ENCODE measurements at places on chromosomes 5 and 9. TPM values are rescaled to one million over a fixed set of nuclear protein-coding genes. Genes with fewer than 3 reads are reported as not detected.

PGM5 gene
- not detected for polyA plus RNA-seq

IRF1 gene
- 237 TPM for polyA plus RNA-seq

FREM1 gene
- not detected for polyA plus RNA-seq

DNA sequence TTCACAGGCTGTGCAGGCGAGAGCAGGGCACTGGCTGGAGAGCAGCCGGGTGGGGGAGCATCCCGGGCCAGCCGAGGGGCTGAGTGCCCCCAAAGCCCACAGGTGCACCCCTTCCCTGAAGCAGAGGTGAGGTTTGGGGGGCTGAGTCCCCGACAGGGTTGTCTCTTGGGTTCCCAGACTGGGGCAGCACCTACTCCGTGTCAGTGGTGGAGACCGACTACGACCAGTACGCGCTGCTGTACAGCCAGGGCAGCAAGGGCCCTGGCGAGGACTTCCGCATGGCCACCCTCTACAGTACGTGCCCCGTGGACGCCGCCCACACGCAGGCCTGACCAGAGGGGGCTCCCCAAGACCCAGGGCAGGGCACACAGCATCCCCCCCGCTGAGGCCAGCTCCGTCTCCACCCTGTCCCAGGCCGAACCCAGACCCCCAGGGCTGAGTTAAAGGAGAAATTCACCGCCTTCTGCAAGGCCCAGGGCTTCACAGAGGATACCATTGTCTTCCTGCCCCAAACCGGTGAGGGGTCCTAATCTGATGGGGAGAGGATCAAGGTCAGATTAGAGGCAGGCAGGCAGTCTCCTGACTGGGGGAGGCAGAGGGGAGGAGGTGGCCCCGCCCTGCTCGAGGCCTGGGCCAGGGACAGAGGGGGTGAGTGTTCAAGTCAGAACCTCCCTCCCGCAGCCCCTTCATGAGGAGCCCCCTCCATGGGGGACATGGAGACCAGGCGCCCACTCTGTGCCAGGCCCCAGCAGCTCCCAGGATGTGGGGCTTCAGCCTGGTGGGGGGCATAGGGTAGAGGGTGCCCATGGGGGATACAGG, 2.7 kb downstream of the PTGDS start:
- no peak overlapping the region for H3K4me3 ChIP-seq
- H3K4me1 ChIP-seq: peaks cover 26% of the 10 kb centered on the region
- H3K27ac ChIP-seq: no peak overlapping the region
- DNase-seq: no peak
- peaks cover 5% of the 10 kb centered on the region for H3K27me3 ChIP-seq
- no peaks in the 10 kb centered on the region for H3K36me3 ChIP-seq

- H3K27me3 ChIP-seq: no peaks in the 10 kb centered on the region
- no peaks in the 10 kb centered on the region for H3K36me3 ChIP-seq
- no peak for DNase-seq
- no peak overlapping the region for H3K4me3 ChIP-seq
Observed at GRCh38 chr5:393846-394275, 49.1 kb upstream of the EXOC3 start.

DNA sequence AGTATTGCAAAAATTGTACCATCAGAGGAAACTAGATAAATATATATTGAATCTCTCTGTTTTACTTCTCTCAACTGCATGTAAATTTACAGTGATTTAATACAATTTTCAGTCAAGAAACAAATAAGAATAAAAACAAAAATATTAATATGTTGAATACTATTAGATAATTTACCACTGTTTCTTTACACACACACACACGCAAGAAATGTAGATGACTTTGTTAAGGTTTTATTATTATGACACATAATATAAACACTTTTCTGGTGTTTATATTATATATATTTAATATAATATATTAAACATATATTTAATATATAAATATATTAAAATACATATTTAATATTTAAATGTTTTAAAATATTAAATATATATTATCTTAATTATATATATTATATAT, 814.3 kb upstream of the CDH10 start:
- no peaks in the 10 kb centered on the region for H3K36me3 ChIP-seq
- H3K4me1 ChIP-seq: no peaks in the 10 kb centered on the region
- no peak overlapping the region for H3K4me3 ChIP-seq
- DNase-seq: no peak

FGFR4 gene
- not detected for polyA plus RNA-seq

DNA sequence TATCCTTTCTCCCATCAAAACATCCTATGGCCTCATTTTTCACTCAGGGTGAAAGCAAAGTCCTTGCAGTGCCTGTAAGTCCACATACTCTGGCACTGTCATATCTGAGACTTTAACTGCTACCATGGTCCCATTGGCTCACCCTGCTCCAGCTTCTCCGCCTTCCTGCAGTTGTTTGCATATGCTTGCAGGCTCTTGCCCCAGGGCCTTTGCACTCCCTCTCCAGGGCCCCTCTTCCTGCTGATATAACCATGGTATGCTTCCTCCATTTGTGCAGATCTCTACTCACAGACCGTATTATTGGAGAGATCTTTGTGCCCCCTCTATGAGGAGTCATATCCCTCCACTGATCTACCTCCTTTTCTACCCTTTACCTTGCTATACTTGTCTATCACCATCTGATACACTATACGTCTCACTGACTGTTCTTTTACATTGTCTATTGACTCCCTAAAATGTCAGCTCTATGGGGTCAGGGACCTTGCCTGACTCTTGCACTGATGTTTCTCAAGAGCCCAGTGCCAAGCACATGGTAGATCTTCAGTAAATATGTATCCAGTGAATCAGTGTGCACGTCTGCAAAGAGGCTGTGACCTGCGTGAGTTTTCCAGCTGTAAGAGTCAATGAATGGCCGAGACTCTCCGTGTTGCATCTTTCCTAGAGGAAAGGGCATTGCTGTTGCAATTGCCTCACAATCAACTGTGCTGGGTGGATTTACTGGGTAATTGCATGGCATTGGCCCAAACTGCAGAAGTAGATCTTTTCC, 81.7 kb upstream of the CPEB4 start:
- H3K27me3 ChIP-seq: no peaks in the 10 kb centered on the region
- DNase-seq: no peak

GRCh38 chr5:158648631-158649030, 451.1 kb downstream of the EBF1 start:
- DNase-seq: no peak
- no peak overlapping the region for H3K4me3 ChIP-seq
- H3K36me3 ChIP-seq: no peaks in the 10 kb centered on the region
- no peaks in the 10 kb centered on the region for H3K4me1 ChIP-seq
- H3K27me3 ChIP-seq: peaks cover 3% of the 10 kb centered on the region
- H3K27ac ChIP-seq: no peak overlapping the region

DNA sequence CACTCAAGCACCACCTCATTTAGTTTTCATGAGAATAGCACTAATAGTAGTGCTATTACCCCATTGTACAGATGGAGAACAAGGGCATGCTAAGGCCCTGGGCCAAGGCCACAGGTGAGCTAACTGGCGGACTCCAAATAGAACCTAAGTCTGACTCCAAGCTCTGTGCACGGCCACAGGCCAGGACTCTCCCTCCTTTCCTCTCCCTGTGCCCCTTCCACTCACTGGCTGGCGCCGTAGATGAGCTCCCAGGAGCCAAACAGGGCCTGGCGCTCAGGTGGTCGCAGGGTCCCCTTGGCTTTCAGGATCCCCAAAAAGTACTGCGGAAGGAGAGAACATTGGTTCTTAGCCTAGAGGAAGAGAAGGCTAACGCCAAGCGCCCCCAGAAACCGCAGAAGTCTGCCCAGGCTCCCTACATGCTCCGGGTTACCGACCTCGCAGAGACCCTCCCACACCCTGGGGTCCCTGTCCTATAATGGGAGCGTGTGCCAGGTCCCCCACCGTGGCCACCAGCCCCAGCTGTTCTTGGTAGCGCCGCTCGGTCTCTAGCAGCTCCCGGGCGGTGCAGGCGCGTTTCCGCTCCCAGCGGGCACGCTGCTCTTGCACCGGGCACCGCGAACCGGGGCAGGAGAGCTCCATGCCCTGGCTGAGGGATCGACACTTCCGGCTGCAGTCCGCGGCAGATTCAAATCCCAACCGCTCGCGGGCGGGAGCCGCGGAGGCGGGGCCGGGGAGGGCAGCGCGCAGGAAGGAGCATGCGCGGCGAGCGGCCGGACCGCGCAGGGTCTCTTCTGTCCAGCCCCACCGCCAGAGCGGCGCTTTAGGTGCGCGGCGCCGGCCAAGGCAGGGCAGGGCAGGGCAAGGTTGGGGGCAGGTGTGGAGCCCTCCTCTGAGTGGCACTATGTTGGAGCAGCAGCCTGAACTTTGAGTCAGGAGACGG, at the start of gene ARHGEF39:
ARHGEF39 (minus strand) TSS at position 665 of the 940 bp plus-strand sequence; CDS start at position 639, 26 bp downstream.
- H3K27ac ChIP-seq: peak within 1 kb of the TSS; percentile 96
- H3K27me3 ChIP-seq: no peaks in the 10 kb centered on the region
- H3K4me1 ChIP-seq: peaks cover 56% of the 10 kb centered on the region
- peak; percentile 67 for DNase-seq

DNA sequence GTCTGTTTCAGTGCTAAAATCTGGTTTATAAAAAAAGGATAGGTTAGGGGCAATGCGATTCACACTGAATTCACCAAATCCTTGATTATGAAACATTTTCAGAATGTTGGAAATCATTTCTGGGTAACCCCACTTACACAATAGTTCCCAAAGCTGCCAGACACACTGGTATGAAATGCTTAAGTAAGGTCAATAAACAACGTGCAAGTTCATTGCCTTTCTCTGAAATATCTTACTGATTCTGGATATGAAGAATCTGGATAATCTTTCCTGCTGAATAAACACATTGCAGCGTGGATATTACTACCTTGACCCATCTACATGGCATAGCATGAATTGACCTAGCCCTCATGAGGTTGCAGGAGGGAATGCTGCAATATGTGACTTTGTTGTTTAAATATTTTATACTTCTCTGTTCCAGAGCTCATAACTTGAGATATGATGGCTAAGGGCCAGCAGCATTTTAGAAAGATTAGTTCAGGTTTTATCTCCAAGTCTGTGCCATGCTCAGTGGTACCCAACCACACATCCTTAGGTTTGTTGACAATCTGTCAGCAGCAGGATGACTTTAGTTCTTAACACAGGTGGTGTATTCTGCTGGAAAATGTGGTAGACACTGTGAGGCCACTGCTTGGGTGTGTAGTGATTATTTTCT, 121.0 kb downstream of the NREP start:
- no peaks in the 10 kb centered on the region for H3K36me3 ChIP-seq
- H3K27ac ChIP-seq: no peak overlapping the region
- DNase-seq: no peak
- no peaks in the 10 kb centered on the region for H3K27me3 ChIP-seq
- no peaks in the 10 kb centered on the region for H3K4me1 ChIP-seq

NEUROG1 gene
- polyA plus RNA-seq: not detected

GRCh38 chr5:155460501-155460931, 447.0 kb downstream of the KIF4B start:
- no peak overlapping the region for H3K4me3 ChIP-seq
- H3K27ac ChIP-seq: no peak overlapping the region
- no peak for DNase-seq
- no peaks in the 10 kb centered on the region for H3K27me3 ChIP-seq
- no peaks in the 10 kb centered on the region for H3K4me1 ChIP-seq

ANKRD34B gene
- polyA plus RNA-seq: not detected

- no peaks in the 10 kb centered on the region for H3K27me3 ChIP-seq
- H3K36me3 ChIP-seq: peaks cover 7% of the 10 kb centered on the region
- no peak overlapping the region for H3K4me3 ChIP-seq
- DNase-seq: no peak
Observed at GRCh38 chr5:36202521-36202961, 39.2 kb downstream of the NADK2 start.

- DNase-seq: no peak
- no peaks in the 10 kb centered on the region for H3K36me3 ChIP-seq
- no peaks in the 10 kb centered on the region for H3K27me3 ChIP-seq
- no peak overlapping the region for H3K4me3 ChIP-seq
- H3K4me1 ChIP-seq: peaks cover 6% of the 10 kb centered on the region
Observed at GRCh38 chr5:37576552-37576951, 197.4 kb downstream of the WDR70 start.

CYLC2 gene
- polyA plus RNA-seq: not detected

LECT2 gene
- not detected for polyA plus RNA-seq

DNA sequence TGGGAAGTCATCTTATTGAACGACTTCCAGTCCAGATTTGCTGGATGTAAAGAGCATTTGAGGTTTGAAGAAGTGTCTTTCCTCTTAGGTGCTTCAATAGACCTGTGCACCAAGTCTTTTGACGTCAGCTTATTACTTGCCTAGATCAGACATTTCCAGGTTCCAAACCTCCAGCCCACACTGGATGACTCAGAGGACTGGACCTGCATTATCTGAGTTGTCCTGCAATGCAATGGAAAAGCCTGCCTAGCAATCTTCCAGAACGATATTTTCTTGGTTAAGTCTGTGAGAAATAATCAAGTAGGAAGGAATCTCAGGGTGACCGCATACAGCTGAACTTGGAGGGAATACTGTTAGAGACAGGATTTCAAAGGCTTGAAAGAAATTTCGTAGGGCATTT, 147.2 kb upstream of the MOCS2 start:
- no peaks in the 10 kb centered on the region for H3K27me3 ChIP-seq
- no peak overlapping the region for H3K4me3 ChIP-seq
- no peaks in the 10 kb centered on the region for H3K36me3 ChIP-seq

GRCh38 chr5:80082731-80083100, 47.6 kb downstream of the THBS4 start:
- no peaks in the 10 kb centered on the region for H3K27me3 ChIP-seq
- H3K4me1 ChIP-seq: peaks cover 11% of the 10 kb centered on the region
- no peak overlapping the region for H3K4me3 ChIP-seq
- H3K27ac ChIP-seq: no peak overlapping the region
- peak; percentile 49 for DNase-seq
- H3K36me3 ChIP-seq: peaks cover 4% of the 10 kb centered on the region

TAF11L10 gene
- not detected for polyA plus RNA-seq

DNA sequence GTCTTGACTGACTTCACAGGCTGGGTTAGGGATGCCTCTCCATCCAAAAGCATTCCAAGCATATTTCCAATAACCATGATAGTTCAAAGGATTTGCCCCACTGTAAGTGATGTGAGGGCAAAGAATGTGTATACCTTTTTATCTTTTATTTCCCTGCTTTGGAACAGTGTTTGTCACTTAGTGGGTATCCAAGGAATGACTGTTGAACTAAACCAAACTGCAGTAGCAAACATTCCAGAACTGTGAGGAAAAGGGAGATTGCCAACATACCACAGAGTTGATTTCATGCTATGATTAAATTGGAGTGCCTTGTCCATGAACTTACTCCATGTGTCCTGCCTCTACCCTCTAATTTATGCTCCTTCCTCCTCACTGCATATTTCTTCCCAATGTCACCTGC, 400.0 kb downstream of the KIAA0825 start:
- H3K36me3 ChIP-seq: no peaks in the 10 kb centered on the region
- H3K4me1 ChIP-seq: no peaks in the 10 kb centered on the region
- no peak overlapping the region for H3K4me3 ChIP-seq
- H3K27me3 ChIP-seq: no peaks in the 10 kb centered on the region
- H3K27ac ChIP-seq: no peak overlapping the region

- H3K4me1 ChIP-seq: peaks cover 15% of the 10 kb centered on the region
- no peaks in the 10 kb centered on the region for H3K36me3 ChIP-seq
- H3K27me3 ChIP-seq: no peaks in the 10 kb centered on the region
- H3K4me3 ChIP-seq: no peak overlapping the region
- H3K27ac ChIP-seq: no peak overlapping the region
- DNase-seq: no peak
Observed at GRCh38 chr5:68419637-68420452, 204.3 kb downstream of the PIK3R1 start.

CDC20B gene
- polyA plus RNA-seq: not detected

FBXO10 gene
- polyA plus RNA-seq: 3.2 TPM

GRCh38 chr5:176538989-176539384, 1.8 kb upstream of the RNF44 start:
- DNase-seq: no peak
- H3K4me3 ChIP-seq: no peak overlapping the region
- H3K27me3 ChIP-seq: no peaks in the 10 kb centered on the region
- peaks cover 3% of the 10 kb centered on the region for H3K36me3 ChIP-seq
- peaks cover 60% of the 10 kb centered on the region for H3K4me1 ChIP-seq

- H3K4me3 ChIP-seq: no peak overlapping the region
- no peaks in the 10 kb centered on the region for H3K36me3 ChIP-seq
- H3K4me1 ChIP-seq: no peaks in the 10 kb centered on the region
- no peaks in the 10 kb centered on the region for H3K27me3 ChIP-seq
- DNase-seq: no peak
Observed at GRCh38 chr9:106038266-106039001, 344.1 kb downstream of the TMEM38B start.

Data from CD4-positive, alpha-beta memory T cell (primary cell).